ENCODE measurements at places on chromosomes 12 and 14.

DNA sequence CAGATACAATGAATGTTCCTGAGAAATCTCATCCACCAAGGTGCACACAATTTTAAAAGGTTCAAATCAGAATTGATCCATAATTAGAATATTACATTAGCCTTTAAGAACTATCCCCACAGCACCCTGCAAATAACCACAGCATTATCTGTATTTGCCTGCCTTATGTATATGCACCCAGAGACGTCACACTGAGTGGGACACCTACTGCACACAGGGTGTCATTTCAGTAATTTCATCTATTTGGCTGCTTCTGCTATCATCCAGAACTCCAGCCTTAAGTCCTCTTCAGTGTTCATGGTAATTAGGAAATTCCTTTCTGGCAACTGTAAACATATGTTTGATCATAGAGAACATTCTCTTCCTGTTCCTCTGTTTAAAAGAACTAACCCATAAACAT is 298.4 kb downstream of the SYT1 start:
- no peak for DNase-seq

DNA sequence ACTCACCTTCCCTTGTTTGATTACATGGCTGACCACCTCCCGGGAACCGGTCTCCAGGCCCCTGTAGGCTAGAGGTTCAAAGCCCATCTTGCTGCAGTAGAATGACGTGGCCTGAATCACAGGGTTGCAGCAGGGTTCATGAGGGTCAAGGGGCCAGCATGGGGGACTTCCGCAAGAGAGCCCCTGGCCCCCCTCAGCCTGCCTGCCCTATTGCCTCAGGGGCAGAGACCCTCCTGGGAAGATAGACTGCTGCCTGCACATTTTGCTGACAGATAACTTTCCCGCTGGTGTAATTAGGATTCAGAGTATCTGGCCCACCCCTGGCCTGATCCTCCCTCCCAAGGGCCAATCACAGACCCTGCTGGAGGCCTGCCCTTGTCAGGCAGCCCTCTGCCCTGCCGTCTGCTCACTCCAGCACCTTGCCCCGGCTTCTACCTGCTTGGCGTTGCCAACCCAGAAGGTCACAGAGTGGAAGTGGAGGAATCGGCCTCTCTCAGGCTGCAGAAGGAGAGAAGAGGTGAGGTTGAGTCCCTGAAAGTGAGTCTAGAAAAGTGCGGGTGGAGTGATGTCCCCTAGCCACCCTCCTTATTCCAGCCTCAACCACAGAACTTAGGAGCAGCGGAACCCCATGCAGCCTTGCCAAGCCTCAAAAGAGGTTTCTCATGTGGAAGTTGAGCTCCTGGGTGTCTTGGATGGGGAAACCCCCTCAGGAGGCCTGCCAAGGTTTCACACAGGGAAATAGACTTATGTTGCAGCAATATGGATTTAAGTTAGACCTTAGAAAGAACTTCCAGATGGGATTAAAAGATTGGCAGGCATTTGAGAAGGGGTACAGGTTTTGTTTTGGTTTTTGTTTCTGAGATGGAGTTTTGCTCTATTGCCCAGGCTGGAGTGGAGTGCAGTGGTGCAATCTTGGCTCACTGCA is 1.1 kb downstream of the HPD start:
- DNase-seq: no peak

DNA sequence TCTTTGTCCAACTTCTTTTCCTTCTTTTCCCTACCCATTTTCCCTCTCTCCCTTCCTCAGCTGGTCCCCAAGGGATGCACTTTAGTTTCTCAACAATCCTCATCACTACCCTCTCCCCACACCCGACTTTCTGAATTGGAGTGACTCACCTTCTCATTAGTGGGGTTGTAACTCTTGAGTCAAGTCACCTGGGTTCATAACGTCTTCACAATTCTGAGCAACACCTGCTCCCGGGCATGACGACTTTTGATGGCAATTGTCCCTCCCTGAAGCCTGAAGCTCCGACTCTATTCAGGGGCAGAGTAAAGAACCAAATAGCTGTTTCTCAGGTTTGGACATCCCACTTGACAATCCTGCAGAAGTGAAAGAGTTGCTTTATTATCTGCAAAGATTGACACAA is 82.7 kb upstream of the OTX2 start:
- no peak for DNase-seq

DNA sequence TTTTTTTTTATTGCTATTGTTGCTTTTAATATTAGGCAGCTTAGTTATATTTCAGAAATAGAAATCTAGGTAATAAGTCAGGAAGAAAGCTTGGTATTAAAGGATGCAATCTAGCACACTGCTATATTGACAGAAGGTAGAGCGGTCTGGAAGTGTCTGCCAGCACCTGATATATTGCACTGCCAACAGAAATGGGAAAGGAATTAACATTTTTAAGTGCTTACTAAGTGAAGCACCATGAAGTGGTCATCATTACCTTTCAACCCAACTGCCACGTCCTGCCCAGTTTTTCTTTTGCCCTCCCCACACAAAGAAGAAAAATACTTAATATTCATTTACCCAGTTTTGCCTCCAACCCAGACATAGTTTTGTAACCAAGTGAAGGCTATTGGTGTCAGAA is 163.5 kb downstream of the KITLG start:
- DNase-seq: no peak

GRCh38 chr12:42819846-42820245 is 230.3 kb upstream of the PRICKLE1 start:
- no peak for DNase-seq

DNA sequence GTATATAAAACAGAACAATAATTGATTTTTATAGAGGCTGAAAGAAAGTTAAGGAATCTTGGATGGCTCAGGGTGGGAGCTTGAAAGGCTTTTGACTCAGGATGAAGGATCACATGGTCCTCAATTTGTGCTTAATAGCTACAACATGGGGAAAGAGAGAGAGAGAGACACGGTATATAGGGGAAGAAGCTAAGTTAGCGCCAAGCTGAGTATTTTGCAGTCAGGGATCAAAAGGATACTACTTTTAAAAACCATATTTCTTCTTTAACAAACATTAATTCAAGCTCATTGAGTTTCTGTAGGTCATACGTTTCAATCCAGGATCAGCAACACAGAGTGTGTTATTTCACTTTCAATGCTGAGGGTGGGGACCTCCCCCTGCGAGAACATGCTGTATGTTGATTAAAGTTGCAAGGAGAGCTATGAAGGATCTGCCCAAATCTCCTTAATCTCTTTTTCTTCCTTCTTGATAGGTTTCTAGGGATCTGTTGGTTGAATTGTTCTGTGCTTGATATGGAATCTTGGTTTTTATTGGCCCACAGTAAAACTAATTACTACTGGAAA is 133.1 kb upstream of the NUDT4 start:
- DNase-seq: no peak

GRCh38 chr12:111685322-111685810 is 390 bp downstream of the BRAP start:
- no peak for DNase-seq

DNA sequence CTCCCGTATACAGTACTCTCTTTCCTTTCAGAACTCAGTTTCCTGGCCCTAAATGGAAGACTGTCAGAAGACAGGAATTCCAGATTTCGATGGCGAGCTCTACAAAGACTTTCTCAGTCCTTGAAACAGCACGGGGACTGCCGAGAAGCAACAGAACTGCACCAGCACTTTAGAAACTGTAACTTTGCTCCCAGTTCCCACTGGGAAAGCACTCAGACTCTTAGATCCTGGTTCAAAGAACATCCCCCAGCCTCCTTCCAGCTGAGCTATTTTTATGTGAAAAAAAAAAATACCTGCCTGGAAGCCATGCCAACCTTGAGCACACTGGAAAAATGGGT is 1.8 kb downstream of the PXN start:
- no peak for DNase-seq

DNA sequence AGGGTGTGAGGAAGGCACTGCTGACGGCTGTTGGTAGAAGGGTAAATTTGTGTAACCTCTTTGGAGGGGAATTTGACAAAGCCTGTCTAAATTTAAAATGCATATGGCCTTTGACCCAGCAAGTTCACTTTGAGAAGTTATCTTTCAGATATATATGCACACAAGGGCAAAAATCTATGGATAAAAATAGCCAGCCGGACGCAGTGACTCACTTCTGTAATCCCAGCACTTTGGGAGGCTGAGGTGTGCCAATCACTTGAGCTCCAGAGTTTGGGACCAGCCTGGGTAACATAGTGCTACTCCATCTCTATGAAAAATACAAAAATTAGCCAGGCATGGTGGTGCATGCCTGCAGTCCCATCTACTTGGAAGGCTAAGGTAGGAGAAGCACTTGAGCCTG is 13.4 kb downstream of the UBC start:
- no peak for DNase-seq

All from head of caudate nucleus (tissue), 42 donors.